ENCODE measurements at places on chromosomes 13 and 19.

DNA sequence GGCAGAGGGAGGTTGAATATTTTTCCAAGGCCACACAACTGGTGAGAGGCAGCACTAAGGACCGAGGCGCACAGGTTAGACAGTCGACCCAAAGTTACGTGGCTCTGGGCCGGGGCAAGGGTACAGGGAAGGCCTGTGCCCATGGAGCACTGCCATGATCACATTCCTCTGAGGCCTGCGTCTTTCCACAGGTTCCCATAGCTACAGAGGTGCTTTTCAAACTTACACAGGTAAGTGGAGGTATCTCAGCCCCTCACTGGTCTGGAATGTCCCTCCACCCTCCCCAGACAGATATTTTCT, 814 bp downstream of the ZNF211 start:
- no peak for DNase-seq

- DNase-seq: no peak
Observed at GRCh38 chr19:15453906-15454860, 4.4 kb upstream of the WIZ start.

GRCh38 chr19:1451916-1452801, 2.2 kb downstream of the APC2 start:
- no peak for DNase-seq

DNA sequence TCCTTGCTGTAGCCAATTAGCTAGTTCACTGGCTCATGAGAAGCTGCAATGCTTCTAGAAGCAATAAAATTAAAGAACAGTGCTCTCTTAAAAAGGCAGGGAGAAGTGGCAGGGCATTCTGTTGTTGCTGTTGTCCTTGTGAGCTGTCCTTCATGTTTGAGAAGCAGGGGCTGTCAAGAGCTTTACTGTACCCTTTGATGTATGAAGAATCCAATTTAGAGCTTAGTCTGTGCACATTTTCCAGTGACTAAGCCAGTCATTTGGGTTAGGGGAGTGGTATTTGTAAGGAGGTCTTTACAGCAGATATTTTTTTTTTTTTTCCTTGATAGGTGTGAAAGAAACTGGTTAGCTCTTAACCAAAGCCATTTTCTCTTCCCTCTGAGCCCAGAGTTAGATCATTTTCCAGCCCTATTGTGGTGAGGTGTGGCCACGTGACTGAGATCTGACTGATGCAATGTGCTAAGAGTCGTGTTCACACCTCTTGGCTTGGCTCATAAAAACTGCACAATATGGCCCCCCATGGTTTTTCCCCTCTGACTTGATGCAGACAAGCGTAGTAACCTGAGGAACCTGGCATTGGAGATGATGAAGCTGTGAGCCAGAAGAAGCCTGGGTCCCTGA, 309.6 kb upstream of the TMTC4 start:
- no peak for DNase-seq

GRCh38 chr13:110293649-110294048, 13.3 kb downstream of the COL4A1 start:
- no peak for DNase-seq

GRCh38 chr13:46360604-46361003, 26.4 kb downstream of the RUBCNL start:
- no peak for DNase-seq

- DNase-seq: peak; percentile 39
Observed at GRCh38 chr19:18338541-18338940, 1.9 kb upstream of the PGPEP1 start.

DNA sequence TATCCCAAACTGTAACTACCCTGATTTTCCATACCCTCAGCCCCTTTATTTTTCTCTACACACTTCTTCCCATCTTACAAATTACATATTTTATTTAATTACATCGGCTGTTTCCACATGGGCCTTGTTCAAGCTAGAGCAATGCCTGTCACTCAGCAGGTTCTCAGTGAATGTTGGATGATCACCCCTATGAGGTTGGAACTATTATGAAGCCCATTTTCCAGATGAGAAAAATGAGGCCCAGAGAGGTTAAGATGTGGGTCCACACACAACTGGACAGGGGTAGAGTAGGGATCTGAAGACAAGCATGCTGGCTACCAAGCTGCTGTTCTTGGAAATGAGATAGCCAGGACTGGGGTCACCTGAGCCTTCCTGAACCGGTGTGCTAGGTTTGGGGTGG, 10.0 kb downstream of the MAG start:
- DNase-seq: no peak

DNA sequence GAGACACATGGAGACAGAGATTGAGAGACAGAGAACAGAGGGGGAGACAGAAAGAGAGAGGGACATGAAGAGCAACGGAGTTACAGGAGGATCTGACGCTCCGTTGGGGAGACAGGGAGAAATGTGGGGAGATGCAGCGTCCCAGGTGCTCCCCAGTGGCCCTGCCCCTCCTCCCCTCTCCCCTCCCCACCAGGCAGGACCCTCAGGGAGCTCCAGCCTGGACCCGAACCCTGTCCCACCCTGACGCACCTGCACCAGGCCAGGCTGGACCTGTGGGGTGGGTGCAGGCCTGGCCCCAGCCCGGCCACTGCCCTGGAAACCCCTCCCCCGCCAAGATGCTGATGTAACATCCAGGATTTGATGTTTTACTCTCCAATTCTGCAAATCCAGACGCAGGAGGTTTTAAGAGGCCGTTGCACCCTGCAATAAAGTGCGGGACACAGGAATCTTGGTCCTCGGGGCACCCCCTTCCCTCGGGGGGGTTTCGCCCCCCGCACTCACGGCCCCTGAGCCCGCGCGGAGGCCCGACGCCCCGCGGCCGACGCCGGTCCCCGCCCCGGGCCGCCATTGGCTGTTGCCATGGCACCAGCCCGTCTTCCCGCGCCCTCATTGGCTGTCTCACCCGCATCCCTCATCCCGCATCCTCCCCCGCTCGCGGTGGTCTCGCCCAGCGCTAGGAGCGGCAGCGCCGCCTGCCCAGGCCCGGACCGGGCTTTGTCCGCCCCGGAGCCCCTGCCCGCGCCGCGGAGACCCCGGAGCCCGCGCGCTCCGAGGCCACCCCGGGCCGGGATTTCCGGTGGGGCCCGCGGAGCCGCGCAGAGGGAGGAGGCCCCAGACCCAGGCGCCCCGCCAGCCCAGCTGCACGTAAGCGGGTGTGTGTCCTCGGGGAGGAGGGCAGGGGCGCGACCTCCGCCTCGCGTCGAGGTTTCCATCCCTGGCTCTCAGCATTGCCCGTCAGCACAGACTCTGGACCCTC, at the start of gene APC2:
Gene APC2, plus strand, starts transcription at position 655 of the 976 bp plus-strand sequence. CDS start 2,881 bp downstream, outside the sequence.
- DNase-seq: no peak

DNA sequence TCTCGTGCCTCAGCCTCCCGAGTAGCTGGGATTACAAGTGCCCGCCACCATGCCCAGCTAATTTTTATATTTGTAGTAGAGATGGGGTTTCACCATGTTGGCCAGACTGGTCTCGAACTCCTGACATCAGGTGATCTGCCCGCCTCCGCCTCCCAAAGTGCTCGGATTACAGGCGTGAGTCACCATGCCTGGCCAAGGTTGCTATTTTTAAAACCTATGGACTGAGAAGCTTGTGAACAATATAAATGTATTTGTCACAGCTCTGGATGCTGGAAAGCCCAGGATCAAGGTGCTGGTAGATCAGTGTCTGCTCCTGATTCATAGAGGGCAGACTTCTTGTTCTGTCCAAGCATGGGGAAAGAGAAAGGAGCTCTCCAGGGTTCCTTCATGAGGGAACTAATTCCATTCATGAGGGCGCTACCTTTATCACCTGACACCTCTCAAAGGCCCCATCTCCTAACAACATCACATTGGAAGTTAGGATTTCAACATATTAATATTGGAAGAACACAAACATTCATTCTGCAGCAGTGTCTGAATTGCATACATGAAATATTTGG, 16.1 kb downstream of the CARD8 start:
- DNase-seq: peak; percentile 11

- DNase-seq: peak; percentile 71
Observed at GRCh38 chr13:98977568-98978265, at the start of gene DOCK9. DOCK9 (minus strand) TSS chr13:98978064; CDS start chr13:98977909, 155 bp downstream.

DNA sequence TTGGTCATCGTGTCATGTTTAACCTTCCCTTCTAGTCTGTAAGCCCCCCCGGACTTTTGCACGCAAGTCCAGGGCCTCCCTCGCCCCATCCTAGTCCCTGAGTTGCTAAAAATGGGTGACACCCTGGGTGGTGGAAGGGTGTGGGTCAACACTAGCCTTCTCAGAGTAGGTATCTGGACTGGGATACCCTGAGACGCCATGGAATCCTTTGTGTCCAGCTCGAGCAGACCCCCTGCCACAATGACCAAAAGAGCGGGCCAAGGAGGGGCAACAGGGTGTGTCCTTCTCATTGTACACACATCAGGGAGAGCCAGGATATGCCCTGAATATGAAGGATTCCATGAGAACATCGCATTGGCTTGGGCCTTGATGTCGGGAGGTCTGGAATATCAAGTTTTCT, 67.5 kb upstream of the ATP12A start:
- DNase-seq: no peak

GRCh38 chr13:83272652-83273240, 609.5 kb downstream of the SLITRK1 start:
- DNase-seq: peak; percentile 3

GRCh38 chr19:41926763-41927496, 1.3 kb downstream of the ERFL start:
- no peak for DNase-seq

GRCh38 chr13:114053026-114053425, 79.2 kb upstream of the C13orf46 start:
- DNase-seq: peak; percentile 56

GRCh38 chr13:32136061-32136460, 104.5 kb downstream of the FRY start:
- no peak for DNase-seq

DNA sequence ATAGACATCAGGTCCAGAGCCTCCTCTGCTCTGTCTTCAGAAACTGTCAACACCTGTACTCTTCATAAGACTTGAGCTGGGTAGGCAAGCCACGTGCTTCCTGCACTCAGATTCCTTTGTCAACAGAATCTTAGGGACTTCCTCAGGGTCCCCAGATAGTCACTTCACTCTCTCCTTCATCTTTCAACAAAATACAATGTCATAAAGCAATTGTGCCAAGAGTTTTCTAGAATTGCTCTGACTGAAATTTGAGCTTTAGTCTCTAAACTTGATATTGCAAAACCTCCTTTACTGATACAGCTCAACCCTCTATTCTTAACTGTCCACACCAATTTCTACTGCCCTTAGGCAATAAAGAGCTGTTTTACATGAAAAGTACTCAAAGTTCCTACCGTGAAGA, 179.9 kb downstream of the IRS2 start:
- DNase-seq: no peak

- DNase-seq: no peak
Observed at GRCh38 chr19:49860336-49861102, 6.9 kb downstream of the PNKP start.

GRCh38 chr13:45775401-45775963, 73.4 kb downstream of the CBY2 start:
- no peak for DNase-seq

DNA sequence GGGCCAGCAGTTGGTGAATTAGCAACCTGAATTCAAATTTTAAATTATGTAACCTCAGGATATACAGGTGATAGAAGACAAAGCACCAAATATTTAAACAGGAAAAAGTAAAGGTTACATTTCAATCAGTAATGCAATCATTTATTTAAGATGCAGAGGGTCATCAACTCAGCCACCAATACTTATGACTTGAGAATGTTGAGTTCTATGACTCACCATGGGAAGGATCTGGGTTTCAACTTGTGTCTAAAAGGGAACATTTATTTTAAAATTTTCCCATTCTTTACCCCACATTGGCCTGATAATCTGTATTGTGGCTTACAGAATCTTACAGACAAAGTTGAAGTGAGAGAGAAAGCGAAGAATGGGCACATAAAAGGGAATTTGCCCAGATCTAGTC, 418.0 kb downstream of the NDFIP2 start:
- no peak for DNase-seq

- DNase-seq: peak; percentile 32
Observed at GRCh38 chr13:99501848-99502301, 603 bp downstream of the TM9SF2 start.

DNA sequence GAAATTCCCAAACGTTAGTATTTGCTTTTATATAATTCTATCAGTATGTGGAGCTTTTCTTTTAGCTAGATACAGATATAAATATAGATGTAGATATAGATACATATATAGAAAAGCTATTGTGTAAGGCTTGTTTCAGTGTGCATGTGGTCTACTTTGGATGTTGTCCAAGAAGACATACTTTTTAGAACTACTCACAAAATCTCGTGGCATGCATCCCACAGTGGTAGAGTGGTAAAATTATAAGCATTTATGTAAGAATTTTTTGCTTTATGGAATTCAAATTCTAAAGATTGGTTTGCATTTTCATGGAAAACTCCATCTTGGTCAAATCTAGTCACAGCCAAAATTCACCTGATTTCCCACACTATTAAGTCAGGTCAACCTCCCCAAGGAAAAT, 880.4 kb downstream of the EFNB2 start:
- DNase-seq: peak; percentile 22

GRCh38 chr13:94209117-94209516, 270.4 kb downstream of the DCT start:
- DNase-seq: no peak

GRCh38 chr13:99320693-99321481, 13.7 kb upstream of the GPR183 start:
- DNase-seq: peak; percentile 90

DNA sequence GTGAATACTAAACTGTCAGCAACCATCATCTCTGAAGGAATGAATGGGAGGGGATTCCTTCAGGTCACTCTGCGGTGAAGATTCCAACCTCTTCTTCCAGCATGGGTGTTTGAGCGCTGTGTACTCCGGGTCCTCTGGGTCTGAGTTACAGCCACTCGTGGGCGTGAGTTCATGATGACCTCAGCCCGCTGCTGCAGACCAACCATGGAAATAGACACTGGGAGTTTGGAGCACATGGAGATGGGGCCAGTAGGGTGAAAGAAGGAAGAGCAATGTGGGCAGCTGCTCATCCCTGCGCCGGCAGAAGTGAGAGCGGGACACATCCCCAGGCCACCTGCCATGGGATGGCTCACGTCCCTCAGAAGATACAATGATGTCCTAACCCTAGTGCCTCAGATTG, 16.8 kb upstream of the RAB20 start:
- no peak for DNase-seq

- peak; percentile 93 for DNase-seq
Observed at GRCh38 chr13:76677043-76677442, 209.2 kb downstream of the KCTD12 start.

DNA sequence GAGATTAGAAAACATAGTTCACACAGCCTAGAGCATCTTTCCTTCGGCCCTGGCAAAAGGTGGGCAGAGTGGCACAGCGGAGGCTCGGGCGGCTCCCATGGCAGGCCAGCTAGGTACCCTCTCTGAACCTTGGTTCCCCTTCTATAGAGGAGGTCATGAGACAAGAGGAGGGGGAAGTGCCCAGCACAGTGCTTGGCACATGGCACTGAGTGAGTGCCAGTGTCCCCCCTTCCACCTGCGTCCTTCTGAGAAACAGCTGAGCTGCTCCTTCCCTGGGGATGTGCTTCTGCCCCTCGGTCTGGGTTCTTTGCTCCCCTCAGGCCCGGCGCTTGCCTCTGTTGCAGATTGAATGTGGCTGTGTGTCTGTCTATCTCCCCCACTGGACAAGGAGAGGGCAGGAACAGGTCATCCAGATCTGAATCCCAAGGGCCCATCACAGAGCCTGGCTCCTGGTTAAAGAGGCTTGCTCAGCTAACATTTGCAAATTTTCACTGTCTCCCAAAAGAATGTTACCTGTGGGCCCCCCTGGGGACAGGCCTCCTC, 165.6 kb downstream of the USP12 start:
- no peak for DNase-seq
